ENCODE measurements at places on chromosomes 2 and 18.

DNA sequence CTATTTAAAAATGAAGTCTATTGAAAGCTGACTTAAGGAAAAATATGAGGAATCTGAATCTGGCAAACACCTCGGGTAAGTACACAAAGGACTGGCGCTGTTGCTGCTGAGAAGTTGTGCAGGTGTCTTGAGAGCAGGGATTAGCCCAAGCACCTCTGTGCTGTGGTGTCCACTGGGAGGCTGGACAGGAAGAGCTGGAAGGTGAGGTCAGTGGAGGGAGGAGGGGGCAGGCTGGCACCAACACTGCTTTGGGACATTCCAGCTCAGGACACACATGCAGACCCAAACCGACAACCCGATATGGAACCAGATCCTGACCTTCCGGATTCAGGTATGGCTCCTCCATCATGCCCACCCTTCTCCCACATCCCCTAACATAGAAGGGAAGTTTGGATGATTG, 20.6 kb downstream of the FER1L5 start:
- DNase-seq, result no peak

DNA sequence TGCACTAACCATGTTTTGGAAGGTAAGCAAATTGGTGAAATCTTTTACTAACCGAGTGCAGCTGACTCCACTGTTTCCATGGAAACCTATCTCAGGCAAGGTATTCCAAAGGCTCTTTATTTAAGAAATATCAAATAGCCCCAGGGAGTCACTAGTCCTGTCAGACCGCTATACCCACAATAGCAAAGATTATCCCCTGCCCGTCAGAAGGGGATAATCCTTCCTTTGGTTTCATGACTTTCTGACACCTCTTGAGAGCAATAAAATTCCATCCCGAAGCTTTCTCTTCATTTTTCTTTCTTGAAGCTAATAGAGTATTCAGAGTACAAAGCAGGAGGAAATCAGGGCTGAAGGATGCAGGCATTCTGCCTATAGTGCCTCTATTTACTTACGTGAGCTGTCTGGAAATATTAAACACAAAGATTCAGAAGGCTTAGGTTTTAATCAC, 34.7 kb upstream of the MAP2 start:
- no peak for DNase-seq

DNA sequence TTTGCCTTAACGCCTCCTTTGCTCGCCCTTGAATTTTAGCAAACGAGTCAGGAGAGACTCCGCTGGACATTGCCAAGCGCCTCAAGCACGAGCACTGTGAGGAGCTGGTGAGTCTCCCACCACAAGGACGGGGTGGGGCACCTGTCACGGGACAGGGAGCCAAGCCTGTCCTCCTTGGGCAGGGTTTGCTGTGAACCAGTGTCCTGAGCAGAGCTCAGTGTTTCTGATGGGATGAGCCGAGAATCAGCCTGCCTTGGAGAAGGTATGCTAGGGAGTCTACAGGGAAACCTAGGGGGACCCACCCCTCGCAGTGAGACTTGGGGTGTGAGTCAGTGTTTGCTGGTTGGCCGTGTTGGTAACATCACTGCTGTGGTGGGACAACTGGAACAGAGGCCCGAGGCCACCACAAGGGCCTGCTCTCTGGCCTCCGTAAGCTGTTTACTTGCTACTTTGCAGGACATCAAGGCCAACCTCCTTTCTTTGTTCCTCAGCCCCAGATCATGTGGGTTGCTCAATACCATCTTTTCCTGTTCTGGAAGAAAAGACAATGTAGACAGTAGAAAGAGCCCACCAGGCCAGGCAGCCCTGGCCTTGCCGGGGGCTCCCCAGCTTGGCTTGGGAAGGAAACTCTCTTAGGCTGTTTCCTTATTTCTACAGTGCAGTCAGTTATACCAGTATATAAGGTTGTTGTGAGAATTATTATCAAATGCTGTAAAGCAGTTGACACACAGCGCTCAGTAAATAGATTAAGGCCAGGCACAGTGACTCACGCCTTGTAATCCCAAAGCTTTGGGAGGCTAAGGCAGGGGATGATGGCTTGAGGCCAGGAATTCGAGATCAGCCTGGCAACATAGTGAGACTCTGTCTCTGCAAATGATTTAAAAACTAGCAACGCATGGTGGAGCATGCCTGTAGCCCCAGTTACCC, 42.4 kb downstream of the ITGB1BP1 start:
- no peak for DNase-seq

DNA sequence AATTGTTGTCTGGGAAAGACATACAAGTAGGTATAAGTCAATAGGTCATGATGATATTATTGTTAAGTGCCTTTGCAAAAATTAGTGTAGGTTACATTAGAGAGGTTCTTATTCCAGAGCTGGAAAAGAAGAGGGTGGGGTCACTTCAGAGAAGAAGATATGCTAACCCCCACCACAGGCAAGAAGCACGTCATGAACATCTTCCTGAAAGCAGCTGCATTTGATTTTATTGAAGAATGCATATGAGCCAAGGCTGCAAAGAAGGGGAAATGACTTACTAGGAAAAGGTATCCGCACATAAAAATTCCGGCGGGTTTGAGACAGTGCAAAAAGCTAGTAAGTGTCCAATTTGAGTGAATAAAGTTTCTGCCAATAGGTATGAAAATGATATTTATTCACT, 195.3 kb upstream of the CDH2 start:
- no peak for DNase-seq

DNA sequence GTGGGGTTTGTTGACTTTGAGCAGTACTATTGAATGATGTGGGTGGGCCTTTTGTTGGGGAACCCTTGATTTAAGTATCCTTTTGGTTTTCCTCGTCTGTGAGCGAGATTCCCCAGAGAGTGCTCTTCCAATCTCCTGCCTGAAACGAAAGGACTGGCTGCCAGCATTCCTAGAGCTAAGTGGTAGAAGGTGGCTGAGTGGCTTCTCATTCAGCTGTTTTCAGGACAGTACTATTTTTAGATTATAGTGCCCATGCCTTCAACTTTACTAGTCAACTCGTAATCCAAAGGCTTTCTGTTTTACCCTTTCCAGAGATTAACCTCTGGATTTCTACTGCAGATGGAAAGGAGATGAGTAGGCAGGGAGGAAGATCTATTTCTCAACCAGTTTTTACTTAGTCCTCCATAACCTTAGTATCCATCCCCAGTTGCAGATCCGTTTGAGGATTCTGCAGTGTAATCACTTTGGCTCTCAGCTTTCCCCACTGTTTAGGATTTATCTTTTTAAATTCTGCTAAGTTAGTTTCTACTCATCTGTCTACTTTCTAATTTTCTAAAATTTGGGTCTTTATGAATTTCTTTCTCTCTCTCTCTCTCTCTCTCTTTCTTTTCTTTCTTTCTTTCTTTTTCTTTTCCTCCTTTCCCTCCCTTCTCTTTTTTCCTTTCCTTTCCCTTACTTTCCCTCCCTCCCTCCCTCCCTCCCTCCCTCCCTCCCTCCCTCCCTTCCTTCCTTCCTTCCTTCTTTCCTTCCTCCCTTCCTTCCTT, 9.2 kb downstream of the SLC4A1AP start:
- no peak for DNase-seq

DNA sequence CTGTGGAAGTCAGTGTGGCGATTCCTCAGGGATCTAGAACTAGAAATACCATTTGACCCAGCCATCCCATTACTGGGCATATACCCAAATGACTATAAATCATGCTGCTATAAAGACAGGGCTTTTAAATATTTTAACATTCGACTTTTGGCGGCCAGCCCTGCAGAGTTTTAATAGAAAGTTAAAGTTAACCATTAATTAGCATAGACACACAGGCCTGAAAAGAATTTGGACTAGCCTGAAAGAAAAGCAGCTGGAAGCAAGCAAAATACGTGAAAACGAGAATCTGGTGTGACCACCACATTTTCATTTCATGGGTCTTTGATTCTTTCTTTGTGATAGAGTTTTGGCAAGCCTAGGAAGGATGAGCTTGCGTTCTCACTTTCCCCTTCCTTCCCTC, 184.0 kb downstream of the SCG2 start:
- DNase-seq, result no peak

DNA sequence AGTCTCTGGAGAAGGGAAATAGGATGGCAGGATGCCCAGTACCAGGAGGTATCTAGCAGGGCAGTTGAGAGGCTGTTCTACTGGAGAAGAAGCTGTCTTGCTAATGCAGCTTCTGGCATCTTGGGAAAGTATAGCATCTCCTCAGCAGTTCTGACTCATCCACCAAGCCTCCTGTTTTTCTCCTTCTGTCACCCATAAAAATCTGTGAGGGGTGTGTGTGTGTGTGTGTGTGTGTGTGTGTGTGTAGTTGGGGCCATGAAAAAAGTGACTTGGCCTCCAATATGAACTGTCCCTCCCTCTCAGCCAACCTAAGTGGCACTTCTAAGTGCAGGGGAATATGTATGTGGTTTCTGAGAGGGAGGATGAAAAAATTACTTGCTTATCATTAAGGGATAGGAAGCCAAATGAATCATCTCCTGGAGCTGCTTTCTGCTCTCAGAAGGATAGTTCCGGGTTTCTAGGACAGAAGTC, 83.9 kb downstream of the CBLN2 start:
- DNase-seq, result no peak

GRCh38 chr18:11488175-11488574, 121.2 kb upstream of the SLC35G4 start:
- DNase-seq, result no peak

DNA sequence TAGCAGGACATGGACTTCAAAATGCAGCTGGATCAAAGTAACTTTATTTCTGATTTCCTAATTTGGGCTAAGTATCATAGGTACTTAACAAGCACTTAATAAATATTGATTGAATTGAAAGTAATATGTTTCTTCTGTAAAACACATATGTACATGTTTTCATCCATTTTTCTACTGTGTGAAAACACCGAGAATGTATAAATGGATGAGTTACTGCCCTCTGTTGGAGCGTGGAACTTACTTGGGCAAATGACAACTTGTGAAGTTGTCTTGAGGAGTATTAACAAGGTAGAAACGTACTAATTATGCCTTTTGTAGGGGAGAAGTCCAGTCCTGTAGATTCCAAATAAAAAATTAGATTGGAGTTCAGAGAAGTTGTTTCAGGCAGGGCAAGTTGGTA, 87.2 kb downstream of the PHLPP1 start:
- no peak for DNase-seq

DNA sequence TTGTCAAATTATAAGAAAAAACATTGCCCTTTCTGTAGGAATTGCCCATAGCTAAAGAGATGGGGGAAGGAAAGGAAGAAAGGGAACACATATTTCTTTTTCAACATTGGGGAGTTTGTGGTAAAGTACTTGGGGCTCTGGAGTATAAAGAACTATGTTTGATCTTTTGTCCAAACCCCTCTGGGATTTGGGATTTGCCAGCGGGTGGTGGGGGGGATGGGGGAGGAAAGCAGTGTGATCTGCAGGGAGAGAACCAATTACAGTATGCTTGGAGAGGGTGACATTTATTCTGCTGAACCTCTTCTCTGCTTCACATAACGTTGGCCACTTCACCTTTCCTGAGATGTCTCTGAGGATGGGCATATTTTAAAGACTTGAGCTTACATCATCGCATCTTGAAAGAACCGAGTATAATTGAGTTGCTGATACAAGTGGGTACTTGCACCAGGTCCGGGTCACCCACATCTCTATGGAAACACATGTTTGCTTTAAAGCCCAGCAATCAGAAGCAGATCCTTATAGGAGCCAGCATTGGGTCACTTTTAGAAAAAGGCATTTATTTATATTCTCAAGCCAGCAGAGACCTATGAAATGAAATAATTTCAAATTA, 73.1 kb downstream of the SPATS2L start:
- no peak for DNase-seq

All from CD4-positive, alpha-beta T cell treated with Interleukin-21 for 1 hour (primary cell).